ENCODE measurements at places on chromosomes 2 and 18.

DNA sequence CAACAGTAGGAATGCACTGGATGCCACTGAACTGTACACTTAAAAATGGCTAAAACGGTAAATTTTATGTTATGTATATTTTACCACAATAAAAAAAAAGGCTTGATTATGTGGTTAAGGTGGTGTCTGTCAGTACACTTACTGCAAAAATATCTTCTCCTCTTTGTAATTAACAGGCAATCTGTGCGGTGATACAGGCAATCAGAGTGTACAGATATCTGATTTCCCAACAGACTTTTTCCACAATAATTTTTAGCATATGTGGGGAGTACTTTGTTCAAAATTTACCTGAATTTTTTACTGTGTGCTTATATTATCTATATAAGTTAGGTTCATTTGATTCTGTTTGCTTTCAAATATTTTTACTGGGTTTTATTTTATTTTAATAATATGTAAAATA lies 175.0 kb upstream of the PGAP1 start:
- no peak for DNase-seq

DNA sequence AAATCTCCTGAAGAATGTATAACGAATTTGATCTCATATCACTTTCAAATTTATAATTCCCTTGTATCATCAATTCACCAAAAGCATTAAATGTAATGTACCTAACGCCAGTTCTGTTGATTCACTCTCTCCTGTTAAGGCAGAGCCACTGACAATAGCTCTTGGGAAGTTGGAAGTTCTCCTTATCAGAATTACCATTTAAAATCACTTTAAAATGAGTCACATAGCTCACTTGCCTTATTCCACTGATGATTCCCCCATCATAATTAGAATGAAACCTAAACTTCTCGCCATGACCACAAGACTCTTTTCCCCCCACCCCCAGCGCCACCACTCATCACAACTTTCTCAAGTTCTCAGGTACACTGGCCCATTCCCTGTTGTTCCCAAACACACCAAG lies 117.1 kb downstream of the PID1 start:
- no peak for DNase-seq

DNA sequence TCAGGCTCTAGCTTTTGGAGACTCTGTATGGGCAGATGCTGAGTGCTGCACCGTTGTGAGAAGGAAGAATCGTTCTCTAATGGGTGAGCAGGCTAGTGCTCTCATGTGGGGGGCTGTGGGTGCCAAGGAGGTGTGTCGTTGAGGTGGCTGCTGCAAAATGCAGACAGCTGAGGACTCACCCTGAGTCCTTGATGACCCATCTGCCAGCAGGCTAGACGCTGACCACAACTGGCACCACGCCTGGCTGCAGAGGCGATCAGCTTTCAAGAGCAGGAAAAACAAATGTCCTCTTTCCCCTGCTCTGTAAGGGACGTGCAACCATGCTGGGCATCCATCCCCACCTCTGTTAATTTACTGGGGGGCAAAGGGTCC lies 48.2 kb downstream of the HAUS1 start:
- DNase-seq: no peak

DNA sequence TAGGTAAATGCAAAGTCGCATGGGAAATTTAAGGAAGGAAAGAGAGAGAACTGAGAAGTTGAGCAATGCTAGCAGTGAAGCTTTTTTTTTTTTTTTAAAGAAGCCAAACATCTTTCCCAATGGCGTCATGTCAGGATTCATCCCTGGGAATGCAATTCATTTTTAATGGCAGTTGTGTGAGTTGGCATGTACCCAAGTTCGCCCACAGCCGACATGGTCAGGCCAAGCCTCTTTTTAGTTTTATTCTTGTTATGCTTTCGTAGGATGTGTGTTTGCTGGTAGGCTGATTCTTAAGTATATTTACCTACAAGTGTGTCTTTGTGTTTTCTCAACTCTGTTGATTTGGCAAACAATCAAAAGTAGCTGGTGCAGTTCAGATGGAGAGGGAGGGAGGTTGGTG lies 127.6 kb upstream of the ITGA6 start:
- DNase-seq: no peak

DNA sequence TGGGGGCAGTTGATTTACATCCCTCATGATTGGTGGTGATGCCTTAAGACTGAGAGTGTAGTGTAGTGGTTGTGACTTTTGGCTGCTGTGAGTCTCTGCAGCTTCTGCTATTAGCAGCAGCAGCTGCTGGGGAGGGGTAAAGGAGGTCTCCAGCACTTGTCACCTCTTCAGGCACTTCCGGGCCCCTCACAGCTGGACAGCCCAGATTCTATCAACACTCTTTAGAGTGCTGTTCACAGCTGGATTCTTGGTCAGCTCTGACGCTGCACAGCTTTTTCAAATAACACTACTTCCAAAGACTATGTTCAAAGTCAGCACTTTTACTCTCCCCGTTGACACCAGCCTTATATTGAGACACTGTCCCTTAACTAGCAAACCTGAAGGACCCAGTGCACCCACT lies 396.0 kb downstream of the MEIS1 start:
- no peak for DNase-seq

GRCh38 chr2:123953846-123954245 lies 71.2 kb upstream of the CNTNAP5 start:
- DNase-seq: no peak

DNA sequence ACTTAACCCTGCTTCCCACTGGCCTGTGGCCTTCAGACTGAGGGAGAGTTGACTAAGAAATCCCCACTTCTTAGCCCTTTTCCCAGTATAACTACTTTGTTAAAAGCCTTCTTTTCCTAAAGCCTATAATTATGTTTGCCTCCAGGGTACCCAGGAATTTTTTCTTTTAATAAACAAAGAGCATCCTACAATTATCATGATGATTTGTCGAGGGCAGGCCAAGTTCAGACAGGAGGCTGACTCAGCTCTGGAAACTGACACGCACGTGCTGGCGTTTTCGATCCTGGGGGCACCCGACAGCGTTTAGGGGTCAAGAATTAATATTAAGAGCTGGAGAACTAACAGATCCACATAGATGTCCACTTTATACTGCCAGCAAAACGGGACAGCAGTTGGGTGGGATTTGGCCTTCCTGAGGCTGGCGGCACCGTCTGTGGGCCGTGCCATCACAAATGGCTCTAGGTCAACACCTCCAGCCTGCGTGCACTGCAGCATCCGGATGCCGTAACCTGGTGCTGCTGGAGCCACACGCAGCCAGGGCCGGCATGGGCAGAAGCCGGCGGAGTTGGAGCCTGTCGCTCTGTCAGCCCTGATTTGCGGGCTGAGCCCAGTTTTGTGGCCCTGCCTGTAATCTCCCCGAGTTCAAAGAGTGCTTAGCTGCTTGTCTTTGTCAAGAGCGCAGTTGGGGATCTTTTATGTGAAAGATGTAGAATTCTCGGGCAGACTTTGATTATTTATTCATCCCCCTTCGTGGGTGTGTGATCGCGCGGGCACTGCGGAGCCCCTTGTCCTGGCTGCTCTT lies 191.0 kb downstream of the GLI2 start:
- no peak for DNase-seq

DNA sequence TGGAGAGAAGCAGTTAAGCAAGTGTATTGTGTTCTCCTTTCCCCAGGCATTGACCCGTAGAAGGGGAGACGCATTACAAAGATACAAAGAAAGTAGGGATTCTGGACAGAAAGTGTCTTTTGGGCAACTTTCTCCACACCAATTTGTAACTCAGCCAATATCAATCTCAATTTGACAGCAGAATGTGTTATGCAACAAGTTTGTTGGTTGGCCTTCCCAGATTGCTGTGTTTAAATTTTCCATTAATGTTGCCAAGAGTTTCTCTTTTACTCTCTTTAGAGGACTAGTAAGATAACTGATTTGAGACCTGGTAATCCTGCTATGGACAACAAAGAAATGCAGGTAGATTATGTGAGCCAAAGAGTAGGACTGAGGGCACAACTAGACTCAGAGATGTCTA lies 279.6 kb downstream of the ZNF804A start:
- DNase-seq: no peak

GRCh38 chr2:70966681-70967080 lies 11.7 kb upstream of the ANKRD53 start:
- DNase-seq: no peak

- DNase-seq: no peak
These were observed 1.4 kb downstream of the RMC1 start for GRCh38 chr18:23504720-23505119.

GRCh38 chr2:236858661-236859060 lies 227.0 kb upstream of the COPS8 start:
- DNase-seq: no peak

GRCh38 chr2:24898122-24899109 lies 21.6 kb downstream of the ADCY3 start:
- no peak for DNase-seq

DNA sequence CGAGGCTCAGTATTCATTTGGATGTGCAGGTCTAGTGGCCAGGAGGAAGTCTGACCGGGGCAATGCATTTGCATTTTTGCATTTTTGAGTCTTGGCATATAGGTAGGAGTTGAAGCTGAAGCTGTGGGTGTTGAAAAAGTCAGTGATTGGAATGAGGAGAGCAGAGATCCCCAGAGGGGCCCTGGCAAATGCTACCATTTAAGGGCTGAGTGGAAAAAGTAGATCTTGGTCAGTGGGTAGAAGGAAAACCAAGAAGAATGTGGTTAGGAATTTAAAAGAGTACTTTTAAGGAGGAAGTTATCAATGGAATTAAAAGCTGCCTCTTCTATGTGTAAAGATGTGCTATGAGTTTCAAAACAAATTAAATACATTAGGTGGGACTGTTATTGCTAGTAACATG lies 143.0 kb downstream of the ZEB2 start:
- no peak for DNase-seq

- no peak for DNase-seq
These were observed 188.2 kb downstream of the LTBP1 start for GRCh38 chr2:33134791-33135560.

DNA sequence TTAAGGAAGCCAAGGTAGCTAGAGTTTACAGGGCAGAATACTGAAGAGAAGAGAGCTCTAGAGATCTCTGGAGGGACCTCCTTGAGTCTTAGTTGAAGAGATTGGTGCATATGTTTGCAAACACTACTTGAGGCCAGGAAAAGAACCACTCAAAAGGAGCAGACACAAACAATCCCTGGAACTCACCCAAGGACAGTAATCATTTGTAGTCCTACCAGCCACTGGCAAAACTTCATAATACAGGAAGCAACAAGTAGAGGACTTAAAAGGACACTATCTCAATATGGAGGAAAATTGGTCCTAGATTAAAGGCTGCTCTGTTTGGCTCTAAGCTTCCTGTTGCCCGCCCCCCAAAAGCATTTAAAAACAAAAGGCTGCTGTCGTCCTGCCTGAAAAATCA lies 46.9 kb upstream of the UBXN4 start:
- DNase-seq: no peak

GRCh38 chr2:31888550-31888949 lies 122.3 kb downstream of the MEMO1 start:
- no peak for DNase-seq

GRCh38 chr18:70333757-70334156 lies 44.9 kb downstream of the SOCS6 start:
- DNase-seq: no peak

DNA sequence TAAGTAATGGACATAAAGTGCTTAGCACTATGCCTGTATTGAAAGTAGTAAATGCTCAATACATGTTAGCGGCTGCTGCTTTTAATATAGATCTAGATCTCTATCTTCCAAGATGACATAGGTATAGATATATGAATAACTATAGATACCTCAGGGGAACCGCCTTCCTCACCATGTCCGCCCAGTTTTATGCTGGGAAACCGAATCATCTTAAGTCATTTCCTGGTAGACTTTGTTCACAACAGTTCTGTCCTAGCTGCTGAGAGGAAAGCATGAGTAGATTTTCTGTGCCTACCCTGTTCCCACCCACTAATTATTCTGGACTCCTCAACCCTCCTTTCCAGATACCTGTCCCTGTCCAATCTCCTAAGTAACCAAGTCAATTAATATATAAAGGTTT lies 21.6 kb upstream of the ITM2C start:
- no peak for DNase-seq

- no peak for DNase-seq
These were observed 13.1 kb upstream of the ACTR3 start for GRCh38 chr2:113876503-113877387.

DNA sequence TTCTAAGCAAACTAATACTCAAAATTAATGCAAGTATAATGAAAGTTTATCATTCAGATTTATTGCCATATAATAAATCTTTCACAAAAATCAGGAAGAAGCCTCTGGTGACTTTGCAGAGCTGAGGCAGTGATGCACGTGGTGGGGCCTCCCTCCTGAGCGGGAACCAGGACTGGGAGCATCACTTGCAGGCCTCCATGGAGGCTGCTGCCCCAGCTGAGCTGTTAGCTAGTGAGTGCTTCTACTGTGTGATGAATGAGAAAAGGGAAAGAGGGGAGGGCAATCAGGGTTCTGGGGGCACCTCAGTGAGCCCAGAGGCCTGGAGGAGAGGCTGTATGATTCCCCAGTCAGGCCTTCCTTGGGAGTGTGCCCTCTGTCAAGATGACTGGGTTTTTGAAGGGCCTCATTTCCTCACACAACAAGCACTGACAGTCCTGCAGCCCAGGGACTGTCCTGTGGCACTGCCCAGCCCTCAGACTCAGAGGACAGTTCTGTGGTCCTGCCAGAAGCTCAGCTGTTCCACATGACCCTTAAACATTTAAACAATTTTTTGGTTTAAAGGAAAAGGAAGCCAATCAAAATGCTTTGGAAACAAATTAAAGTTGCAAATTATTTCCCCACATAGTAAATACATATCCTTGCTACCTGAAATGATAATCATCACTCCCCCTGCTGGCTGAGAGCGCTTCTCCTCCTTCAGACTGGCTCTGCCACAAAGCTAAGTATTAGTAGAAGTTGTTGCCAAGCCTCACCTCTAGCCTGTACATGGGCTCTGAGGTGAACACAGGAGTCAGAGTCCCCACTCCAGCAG lies 90.9 kb upstream of the SMAD7 start:
- DNase-seq: no peak

- DNase-seq: no peak
These were observed 272.7 kb downstream of the SS18 start for GRCh38 chr18:25817546-25818237.

DNA sequence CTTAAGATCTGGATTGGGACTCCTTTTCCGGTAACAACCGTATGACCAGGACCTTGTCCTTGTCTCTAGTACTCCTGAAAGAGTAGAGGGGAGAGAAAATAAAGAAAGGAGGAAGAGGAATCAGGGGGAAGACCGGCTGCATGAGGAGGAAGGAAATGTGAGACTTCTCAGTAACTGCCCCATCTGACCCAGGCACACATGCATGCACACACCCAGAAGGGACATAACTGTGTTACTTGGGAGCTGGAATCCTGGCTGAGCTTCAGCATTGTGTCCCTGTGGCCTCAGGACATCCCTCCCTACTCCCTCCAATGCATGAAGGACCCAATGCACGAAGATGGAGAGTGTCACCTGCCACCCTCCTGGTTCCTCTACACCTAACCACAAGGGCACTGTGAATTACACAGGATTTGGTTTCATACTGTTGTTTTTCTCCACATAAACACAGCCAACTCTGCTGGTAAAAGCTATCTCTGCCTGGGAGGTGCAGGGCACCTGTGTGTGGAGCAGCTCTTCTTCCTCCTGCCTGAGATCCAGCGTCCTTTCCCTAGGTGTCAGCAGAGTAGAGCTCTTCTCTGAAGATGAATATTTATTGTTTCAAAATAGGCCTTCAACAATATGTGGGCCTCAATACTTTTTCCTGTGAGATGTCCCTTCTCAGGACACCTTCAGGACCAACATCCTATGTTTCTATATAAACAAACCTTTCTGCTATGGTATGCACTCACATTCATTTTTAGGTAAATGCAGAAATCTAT lies 574.1 kb upstream of the ID2 start:
- no peak for DNase-seq

GRCh38 chr2:85644909-85645308 lies 23.1 kb downstream of the SFTPB start:
- DNase-seq: no peak
